ENCODE measurements at places on chromosomes 3 and 15.

DNA sequence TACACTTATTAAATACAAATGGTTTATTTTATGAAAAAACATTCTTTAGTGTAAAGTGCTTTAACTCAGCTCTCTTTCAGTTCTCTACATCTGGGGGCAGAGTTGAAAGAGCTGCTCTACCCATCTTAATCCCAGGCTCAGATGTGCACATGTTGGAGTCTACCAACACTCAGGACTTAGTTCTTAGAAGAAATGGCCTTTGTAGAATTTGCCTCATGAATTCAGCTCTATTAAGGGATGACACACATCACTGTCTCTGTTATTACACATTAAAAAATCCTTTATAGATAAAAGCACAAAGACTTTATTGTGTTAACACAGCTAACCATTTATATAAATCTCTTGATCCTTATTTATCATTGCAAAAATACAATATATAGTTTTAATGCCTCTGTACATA is 31.7 kb upstream of the GSK3B start:
- no peak for DNase-seq

DNA sequence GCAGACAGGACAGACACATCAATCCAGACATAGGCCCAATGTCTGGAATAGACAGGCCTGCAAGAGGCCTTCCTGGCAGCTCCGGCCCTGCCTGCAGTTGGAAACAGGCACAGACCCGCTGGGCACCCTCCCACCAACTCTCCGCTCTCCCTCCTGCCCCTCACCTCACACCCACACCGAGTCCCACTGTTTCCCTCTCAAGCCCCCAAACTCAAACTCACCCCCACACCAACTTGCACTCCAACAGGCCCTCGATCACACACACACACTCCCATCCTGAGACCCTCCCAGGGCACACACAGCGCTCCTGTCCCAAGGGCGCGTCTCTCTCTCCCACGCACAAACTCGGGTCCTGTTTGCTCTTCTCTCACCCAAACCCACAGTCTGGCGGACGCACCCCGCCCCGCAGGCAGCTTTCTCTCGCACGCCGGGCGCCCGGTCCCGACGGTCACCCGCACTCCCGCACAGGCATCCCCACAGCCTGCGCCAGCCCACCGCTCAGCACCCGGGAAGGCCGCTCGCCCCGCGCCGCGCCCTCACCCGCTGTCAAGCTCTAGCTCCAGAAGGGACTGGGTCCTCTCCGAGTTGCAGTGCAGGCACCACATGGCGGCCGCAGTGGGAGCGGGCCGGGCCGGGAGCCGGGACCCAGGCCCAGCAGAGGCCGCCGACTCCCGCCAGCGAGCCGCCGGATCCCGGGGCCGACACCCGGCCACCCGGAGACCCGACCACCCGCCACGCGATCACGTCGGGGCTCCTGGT is 106.2 kb downstream of the IQSEC1 start:
- no peak for DNase-seq

- no peak for DNase-seq
These were observed 268.6 kb upstream of the SLITRK3 start for GRCh38 chr3:165464736-165465135.

- DNase-seq = no peak
These were observed 43.5 kb downstream of the PHLDB2 start for GRCh38 chr3:111902534-111902933.

- DNase-seq = no peak
These were observed 19.8 kb downstream of the ST3GAL6 start for GRCh38 chr3:98782824-98783500.

- no peak for DNase-seq
These were observed 183.2 kb downstream of the NEK10 start for GRCh38 chr3:27186013-27186412.

DNA sequence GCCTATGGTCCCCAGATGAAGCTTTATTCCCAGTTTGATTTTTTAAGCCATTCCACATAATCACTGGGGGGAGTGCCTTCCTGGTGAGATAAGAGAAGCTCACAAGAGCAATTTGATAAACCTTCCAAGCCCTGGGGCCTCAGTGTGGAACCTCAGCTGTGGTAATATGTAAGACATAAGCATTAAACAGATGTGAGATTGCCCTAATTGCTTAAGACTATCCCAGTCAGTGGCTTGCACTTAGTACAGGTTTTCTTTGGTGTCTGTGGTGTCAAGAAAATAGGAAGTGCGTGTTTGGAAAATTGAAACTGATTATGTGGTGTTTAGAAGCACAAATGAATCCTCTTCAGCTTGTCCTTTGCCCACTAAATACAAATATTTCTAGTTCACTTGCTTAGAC is 54.3 kb downstream of the LRRN1 start:
- no peak for DNase-seq

GRCh38 chr3:190424108-190424477 is 25.6 kb downstream of the TMEM207 start:
- DNase-seq = no peak

- DNase-seq = peak; percentile 24
These were observed 153.1 kb upstream of the DPH6 start for GRCh38 chr15:35698966-35699575.

DNA sequence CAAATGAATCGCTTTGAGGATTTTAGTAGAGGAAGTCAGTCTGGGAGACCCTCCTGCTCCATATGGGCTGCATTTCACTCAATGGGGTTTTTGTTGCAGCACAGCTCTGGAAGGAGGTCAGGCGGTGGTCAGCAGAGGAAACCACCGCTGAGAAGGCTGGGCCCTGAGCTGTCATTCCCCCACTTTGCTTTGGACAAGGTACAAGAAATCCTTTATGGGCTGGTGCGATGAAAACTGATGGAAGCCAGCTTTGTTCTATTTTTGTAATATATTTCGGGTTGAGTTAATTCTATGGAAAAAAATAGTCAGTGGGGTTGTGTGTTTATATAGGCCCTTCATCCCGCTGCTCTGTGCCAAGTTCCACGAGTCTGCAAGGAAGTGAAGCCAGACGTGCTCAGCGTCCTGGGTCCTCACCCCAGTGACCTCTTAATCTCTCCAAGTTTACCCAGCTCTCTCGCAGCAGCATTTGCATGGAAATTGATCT is 157.1 kb upstream of the TMC3 start:
- DNase-seq = peak; percentile 17

GRCh38 chr3:17032407-17033034 is 147.8 kb downstream of the PLCL2 start:
- DNase-seq = peak; percentile 44

GRCh38 chr3:181756645-181757297 is 45.0 kb downstream of the SOX2 start:
- DNase-seq = peak; percentile 84

GRCh38 chr3:98961161-98962155 is 60.0 kb upstream of the DCBLD2 start:
- DNase-seq = no peak

DNA sequence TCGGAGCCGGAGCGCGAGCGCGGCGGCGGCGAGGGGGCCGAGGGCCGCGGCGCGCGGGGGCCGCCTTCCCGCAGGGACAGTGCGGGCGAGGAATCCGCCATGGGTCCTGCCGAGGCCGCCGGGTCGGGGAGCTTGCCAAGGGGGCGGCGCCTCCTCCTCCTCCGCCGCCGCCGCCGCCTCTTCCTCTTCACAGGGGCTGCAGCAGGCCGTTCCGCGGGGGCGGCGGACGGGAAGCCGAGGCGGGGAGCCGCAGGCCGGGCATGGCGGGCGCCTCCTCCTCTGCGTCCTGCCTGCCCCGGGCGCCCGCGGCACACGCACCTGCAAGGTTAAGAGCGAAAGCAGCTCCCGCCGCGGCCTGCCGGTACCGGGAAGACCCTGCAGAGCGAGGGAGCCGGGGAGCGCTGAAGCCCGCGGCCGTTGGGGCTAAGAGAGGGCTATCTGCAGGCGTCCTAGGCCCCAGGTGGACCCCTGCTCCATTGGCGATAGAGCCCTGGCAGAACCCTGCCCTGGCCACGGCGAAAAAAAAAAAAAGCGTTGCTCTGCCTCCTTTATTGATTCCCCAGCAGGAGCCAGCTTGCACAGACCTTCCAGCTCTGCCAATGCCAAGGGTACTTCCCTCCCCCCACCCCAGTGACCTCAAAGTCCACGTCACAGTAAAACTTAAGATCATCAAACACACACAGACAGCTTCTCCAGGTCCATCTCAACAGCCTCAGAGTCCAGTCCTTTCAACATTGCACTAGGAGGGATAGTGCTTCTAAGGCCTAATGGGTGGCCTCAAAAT is at the start of gene LYSMD2:
LYSMD2 (minus strand) TSS at position 134 of the 784 bp plus-strand sequence; CDS start at position 101, 33 bp downstream.
- DNase-seq = peak; percentile 83

DNA sequence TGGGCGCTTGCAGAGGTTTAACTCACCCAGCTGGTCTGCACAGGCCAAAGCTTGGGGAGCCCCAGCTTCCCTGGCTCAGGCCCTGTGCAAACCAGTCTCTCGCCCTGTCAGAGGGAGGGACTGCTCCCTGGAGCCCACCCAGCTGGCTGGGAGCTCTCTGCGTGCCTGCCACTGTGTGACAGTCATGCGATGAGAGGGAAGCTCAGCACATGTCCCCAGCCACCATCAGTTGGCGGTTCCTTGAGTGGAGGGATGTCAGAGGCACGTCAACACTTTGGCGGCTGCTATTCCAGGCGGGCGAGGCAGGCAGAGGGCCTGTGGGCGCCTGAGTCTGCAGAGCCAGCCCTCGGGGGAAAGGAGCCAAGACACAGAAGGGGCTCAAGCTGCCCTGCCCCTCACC is 324.6 kb downstream of the UACA start:
- DNase-seq = peak; percentile 99

GRCh38 chr3:188150982-188151381 is 3.0 kb upstream of the LPP start:
- DNase-seq = no peak

DNA sequence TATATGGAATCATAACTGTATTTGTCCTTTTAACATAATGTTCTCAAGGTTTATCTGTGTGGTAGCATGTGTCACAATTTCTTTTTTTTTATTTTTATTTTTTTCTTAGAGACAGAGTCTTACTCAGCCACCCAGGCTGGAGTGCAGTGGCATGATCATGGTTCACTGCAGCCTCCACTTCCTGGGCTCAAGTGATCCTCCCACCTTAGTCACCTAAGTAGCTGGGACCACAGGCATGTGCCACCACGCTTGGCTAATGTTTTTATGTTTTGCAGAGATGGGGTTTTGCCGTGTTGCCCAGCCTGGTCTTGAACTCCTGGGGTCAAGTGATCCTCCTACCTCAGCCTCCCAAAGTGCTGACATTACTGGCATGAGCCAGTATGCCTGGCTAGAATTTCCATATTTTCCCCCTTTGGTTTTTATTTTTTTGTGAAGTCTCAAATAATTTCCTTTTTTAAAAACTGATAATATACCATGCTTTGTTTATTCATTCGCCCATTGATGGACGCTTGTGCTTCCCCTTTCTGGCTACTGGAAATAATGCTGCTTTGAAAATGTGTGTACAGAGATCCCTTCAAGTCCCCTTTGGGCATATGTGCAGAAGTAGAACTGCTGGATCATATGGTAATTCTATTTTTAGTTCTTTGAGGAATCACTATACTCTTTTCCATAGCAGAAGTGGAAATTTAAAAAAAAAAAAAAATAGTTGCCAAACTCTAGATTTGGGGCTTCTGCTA is 28.4 kb downstream of the TMEM40 start:
- DNase-seq = no peak

- no peak for DNase-seq
These were observed 84.8 kb downstream of the XXYLT1 start for GRCh38 chr3:195186041-195186709.

GRCh38 chr15:52559022-52559421 is 9.8 kb downstream of the ARPP19 start:
- no peak for DNase-seq

GRCh38 chr15:51327081-51327480 is 11.3 kb downstream of the CYP19A1 start:
- DNase-seq = peak; percentile 20

DNA sequence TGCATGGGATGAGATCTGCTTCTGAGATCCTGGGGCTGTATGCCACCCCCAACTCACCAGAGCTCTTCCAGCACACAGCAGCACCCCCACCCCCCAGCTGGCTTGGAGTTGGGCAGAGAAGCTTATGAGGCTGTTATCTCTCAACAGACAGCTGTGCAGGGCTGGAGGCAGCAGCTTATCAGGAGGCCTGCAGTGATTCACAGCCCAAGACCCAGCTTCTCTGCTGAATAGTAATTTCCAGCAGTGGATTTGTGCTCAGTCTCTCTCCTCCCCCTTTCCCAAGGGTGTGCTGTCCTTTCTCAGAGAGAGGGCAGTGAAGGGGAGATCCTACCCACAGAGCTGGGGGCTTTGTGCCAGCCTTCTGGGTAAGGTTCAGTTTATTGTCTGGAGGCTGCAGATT is 2.1 kb downstream of the RPP25 start:
- peak; percentile 50 for DNase-seq

DNA sequence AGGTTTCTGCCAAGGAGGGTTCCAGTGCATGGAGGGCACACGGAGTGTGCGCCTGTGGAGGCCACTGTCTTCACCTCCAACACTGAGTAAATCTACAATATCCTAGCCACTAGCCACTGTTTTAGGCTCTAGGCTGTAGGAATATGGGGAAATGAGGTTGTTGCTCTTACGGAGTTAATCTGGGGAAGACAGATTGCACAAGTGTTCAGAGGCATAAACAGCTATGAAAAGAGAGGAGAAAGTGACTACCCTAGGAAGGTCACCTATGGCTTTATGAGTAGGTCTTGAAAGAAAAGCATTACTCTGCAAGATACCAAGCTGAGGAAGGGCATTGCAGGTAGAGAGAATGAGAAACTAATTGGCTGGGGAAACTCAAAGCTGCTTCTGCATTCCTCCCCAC is 85.7 kb downstream of the CYP19A1 start:
- DNase-seq = no peak

DNA sequence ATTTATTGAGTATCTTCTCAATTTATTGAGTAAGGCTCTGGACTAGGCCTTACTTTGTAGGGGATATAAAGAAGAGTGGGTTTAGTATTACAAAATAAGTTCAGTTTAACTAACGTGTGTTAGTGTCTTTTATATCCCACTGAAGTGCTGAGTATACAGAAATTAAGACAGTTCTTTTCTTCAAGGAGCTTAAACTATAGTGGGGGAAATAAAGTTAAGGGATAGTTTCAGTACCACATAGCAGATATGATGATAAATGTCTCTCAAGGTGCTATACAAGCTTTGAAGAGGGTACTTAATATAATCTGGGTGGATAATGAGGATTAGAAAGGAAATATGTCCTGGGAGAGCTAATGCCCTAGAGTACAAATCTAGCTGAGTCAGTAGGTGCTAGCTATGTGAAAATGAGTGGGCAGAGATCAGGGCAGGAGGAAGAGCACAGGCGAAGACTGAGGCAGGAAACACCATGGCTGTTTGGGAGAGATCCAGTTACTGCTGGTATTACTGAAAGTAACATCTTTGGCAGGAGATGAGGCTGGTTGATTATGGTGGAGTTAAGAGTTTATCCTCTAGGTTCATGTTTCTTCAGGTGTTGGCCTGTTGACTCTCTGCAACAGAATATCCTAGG is 46.0 kb downstream of the TEX9 start:
- DNase-seq = no peak

- DNase-seq = no peak
These were observed 28.8 kb upstream of the HDAC11 start for GRCh38 chr3:13451301-13451673.

Data from brain (organoid and tissue), 16 donors.